ENCODE measurements at places on chromosomes 7 and 10. TPM values are rescaled to one million over a fixed set of nuclear protein-coding genes. Genes with fewer than 3 reads are reported as not detected.

- H3K27ac ChIP-seq = no peak overlapping the region
- peaks cover 31% of the 10 kb centered on the region for H3K36me3 ChIP-seq
- DNase-seq = peak; percentile 54
- H3K4me3 ChIP-seq = no peak overlapping the region
Observed at GRCh38 chr7:141012044-141012685, 2.6 kb downstream of the MRPS33 start.

The FAM237B gene
- total RNA-seq = not detected

GRCh38 chr10:58372607-58373441 is 12.4 kb upstream of the TFAM start:
- H3K4me1 ChIP-seq = no peaks in the 10 kb centered on the region
- no peak overlapping the region for H3K4me3 ChIP-seq
- no peaks in the 10 kb centered on the region for H3K36me3 ChIP-seq
- no peak overlapping the region for H3K27ac ChIP-seq

DNA sequence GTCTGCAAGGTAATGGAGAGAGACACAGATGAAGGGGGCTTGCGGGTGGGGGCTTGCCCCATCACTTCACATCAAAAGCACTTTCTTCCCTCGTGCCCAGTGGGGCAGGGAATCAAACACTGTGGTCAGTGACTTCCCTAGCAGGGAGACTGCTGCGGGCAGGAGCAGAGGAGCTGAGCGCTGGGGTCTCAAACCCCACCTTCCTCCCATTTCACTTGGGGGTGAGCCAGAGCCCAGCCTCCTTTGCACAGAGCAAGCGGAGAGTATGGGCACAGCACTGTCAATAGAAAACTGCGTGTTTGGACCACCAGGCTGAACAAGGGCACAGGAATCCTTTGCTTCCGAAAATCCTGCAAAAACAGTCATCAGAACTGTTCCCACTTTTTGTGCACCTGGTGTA is 355.8 kb upstream of the MKI67 start:
- H3K4me3 ChIP-seq = no peak overlapping the region
- no peaks in the 10 kb centered on the region for H3K36me3 ChIP-seq
- H3K27ac ChIP-seq = no peak overlapping the region
- no peaks in the 10 kb centered on the region for H3K4me1 ChIP-seq
- no peak for DNase-seq

- no peak overlapping the region for H3K27ac ChIP-seq
- no peaks in the 10 kb centered on the region for H3K36me3 ChIP-seq
- H3K4me3 ChIP-seq = no peak overlapping the region
Observed at GRCh38 chr10:69224862-69225657, 4.9 kb downstream of the HKDC1 start.

DNA sequence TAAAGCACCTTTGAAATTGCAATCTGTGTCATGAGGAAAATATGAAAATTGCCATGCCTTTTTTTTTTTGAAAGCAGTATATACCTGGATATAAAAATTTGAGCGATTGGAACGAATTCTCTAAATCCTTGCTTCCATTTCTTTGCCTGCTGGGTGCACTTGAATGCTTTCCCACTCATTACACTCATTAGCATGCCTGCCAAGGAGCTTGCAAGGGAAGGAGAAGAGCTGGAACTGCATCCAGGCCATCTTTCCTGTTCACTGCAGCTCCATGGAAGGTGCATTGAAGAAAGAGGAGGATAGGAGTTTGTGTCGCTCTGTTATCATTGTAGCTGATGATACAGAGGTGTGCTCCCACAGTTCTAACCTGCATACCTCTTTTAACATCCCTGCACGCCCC is 102.4 kb upstream of the GJD4 start:
- no peaks in the 10 kb centered on the region for H3K36me3 ChIP-seq
- H3K27me3 ChIP-seq = no peaks in the 10 kb centered on the region
- no peak overlapping the region for H3K27ac ChIP-seq
- no peaks in the 10 kb centered on the region for H3K4me1 ChIP-seq

DNA sequence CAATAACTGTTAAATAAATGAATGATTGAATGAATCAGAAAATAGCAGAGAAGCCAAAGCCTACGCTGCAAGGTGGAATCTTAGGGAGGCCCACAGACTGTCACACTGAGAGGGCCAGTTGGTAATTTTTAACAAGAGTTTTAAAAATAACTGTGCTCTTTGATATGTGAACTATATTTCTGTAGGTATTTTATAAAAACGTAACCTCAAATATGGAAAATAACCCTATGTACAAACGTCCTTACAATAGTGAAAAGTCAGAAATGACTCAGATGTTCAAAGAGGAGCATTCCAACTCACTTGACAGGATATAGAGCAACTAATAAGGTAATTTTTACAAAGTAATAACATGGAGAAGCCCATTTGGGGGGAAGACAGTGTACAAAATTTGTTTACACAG is 18.9 kb upstream of the TMEM273 start:
- H3K27ac ChIP-seq = no peak overlapping the region
- no peaks in the 10 kb centered on the region for H3K36me3 ChIP-seq
- no peak for DNase-seq
- H3K4me3 ChIP-seq = no peak overlapping the region
- H3K4me1 ChIP-seq = no peaks in the 10 kb centered on the region

DNA sequence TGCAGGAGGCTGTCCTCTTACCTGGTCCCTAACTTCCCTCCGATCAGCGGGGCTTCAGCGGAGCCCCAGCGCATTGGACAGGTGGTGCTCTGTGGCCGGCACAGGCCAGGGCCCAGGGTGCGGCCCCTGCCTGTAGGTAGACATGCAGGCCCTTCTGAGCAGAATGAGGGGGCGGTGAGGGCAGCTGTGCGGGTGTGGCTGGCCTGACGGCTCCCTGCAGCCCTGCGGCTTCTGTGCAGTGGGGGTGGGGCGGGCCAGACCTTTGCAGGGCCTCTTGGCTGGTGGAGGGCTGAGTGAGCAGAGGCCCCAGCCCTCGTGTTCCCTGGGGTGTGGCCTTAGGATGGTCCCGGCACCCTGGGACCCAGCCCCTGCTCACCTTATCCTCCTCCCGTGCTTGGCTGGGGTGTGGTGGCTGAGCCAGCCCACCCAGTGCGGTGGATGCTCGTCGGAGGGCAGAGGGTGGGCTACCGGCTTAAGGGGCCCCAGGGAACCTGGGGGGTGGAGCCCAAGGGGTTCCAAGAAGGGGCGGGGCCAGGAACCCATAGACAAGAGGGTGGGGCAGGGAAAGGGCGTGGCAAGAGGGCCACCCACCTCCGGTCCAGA is 175.2 kb upstream of the TNRC18 start:
- H3K36me3 ChIP-seq = peaks cover 55% of the 10 kb centered on the region
- H3K4me1 ChIP-seq = peaks cover 45% of the 10 kb centered on the region
- no peaks in the 10 kb centered on the region for H3K27me3 ChIP-seq
- no peak overlapping the region for H3K4me3 ChIP-seq

- no peaks in the 10 kb centered on the region for H3K27me3 ChIP-seq
- H3K27ac ChIP-seq = peak overlapping the region; percentile 83
- DNase-seq = no peak
- H3K4me3 ChIP-seq = no peak overlapping the region
- H3K4me1 ChIP-seq = peaks cover 53% of the 10 kb centered on the region
- H3K36me3 ChIP-seq = no peaks in the 10 kb centered on the region
Observed at GRCh38 chr10:61751599-61751998, 88.9 kb downstream of the CABCOCO1 start.

The MEOX2 gene
- total RNA-seq = not detected

DNA sequence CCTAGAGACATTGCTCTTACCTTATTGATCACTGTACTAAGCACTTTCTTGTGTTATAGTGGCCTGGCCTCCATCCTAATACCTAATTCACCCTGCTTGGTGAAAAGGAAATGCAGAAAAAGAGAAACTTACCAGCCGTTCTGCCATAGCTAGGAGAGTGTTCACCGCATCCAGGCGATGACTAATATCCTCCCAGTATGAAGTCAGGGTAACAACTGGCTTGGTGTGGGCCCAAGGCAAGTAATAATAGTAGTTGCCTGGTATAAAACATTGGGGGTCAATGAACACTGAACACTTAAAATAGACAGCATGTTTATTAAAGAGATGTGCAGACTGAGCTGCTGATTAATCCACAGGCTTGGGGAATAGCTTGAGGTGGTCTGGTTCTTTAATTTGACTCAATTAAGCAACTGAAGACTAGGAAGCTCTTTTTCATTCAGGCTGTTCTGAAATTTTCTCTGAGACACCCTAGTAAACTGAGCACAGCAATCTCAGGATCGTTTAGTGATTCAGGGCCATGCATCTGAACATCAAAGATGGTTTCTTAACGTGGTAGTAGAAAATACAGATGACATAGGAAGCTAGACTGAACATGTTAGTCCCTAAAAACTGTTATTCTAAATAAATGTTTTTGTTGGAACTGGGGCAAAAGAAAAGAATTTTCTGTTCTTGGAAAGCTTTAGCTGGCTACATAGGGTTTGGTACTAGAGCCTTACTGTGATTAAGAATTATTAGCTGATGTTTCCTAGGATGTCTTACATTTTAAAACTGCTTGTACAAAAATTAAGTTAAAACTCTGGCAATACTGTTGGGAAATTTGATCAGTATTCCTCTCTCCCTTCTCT is 102.2 kb downstream of the MYOF start:
- peak; percentile 59 for DNase-seq
- no peaks in the 10 kb centered on the region for H3K27me3 ChIP-seq
- H3K36me3 ChIP-seq = peaks cover 82% of the 10 kb centered on the region
- no peak overlapping the region for H3K4me3 ChIP-seq
- H3K4me1 ChIP-seq = peaks cover 77% of the 10 kb centered on the region

DNA sequence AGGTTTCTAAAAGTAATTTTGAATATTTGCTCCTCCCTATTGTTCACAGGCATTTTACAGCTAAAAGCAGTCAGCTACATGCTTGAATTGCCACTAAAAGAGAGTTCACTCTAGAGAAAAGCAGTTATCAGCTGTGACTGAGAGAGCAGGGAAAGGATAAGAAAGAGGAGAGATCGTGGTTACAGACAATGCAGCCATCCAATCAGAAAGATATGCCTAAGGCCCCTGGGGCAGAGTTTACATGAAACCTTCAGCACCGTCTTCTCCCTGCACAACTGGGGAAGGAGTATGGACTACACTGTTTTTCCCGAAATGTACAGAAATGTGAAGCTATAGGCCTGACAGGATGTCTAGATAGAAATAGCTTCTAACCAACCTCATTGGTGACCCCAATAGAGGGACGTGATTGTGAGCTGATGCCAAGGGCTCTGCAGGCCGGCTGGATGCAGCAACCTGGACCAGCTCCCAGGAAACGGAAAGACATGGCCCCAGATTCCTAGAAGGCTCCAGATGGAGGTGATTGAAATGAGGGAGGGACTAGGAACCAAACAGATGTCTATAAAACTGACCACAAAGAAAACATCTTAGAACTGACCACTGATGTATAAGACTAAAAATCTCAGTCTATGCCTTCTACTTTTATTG is 3.2 kb upstream of the VSTM4 start:
- peaks cover 9% of the 10 kb centered on the region for H3K4me1 ChIP-seq
- no peak overlapping the region for H3K4me3 ChIP-seq
- no peak for DNase-seq
- 0 out of 2 replicates have a peak, but pooled peaks cover 4% of the 10 kb centered on the region for H3K36me3 ChIP-seq

GRCh38 chr7:122520971-122521555 is 177.9 kb downstream of the RNF133 start:
- H3K4me3 ChIP-seq = no peak overlapping the region
- H3K27ac ChIP-seq = no peak overlapping the region
- no peaks in the 10 kb centered on the region for H3K36me3 ChIP-seq
- no peak for DNase-seq
- H3K4me1 ChIP-seq = no peaks in the 10 kb centered on the region

All from SJSA1 (cell line).